DMS 273 treated with DMSO at 0.1 percent for 48 hours (cell line): ENCODE measurements at places on chromosomes 1 and 21.

DNA sequence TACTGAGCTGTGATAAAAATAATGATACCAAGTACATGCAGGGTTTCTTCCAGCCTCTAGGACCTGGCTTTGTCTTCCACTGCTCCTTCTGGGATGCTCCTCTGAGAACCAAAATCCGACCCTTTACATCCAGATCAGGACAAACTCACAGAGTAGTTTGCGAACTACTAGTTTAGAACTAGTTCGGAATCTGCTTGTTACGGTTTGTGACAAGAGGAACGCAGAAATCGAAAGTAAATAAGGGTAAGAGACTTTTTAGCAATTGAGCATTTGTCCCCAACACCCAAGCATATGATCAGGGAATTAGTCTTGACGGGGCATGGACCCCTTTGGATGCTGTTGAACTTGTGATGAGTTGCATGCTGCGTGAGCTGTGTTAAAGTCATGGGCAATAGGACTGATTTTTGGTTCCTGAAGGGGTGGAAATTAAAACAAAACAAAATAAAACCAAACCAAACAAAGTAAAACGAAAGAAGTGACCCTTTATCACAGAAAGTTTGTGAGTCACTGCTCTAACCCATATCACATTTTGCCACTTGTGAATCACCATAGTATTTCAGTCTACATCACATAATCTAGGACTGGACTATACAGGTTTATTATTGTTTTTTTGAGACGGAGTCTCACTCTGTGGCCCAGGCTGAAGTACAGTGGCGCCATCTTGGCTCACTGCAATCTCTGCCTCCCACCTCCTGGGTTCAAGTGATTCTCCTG lies 35.7 kb upstream of the ERRFI1 start:
- no peak for DNase-seq

- DNase-seq, result no peak
Observed at GRCh38 chr1:172870901-172871606, 179.7 kb downstream of the TNFSF18 start.

DNA sequence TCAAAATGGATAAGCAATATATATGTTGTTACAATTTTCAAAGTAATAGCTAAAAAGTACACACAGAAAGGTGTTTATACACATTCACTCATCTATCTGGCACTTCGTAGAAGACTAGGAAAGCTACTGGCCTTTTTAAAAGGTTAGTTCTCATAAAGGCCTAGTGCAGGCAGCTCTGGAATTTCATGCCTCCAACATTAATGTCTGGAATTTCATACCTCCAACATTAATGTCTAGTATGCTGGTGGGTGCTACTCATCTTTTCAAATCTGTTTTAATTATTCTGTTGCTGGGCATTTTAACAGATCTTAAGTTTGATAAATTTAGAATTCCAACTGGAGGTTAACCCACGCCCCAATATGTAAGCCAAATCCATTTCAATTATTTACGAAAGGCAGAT lies 124.2 kb downstream of the AKT3 start:
- DNase-seq, result no peak

DNA sequence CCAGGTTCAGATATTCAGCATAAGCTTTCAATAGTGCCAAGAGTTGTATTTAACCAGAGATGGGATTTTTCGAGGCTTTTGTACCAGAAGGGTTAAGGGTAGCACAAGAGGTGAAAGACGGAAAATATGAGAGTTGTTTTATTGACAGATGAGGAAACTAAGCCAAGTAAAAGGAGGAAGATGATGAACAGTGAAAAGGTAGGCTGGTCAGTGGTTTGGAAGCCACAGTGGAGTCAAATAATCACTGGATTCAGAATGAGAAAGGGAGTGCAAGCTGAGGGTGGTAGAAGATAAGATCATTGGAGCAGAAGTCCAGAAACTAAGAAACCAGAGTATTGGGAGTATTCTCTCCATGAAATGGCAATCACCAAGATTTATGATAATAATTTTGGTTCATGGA lies 45.7 kb downstream of the ANGPTL1 start:
- no peak for DNase-seq

DNA sequence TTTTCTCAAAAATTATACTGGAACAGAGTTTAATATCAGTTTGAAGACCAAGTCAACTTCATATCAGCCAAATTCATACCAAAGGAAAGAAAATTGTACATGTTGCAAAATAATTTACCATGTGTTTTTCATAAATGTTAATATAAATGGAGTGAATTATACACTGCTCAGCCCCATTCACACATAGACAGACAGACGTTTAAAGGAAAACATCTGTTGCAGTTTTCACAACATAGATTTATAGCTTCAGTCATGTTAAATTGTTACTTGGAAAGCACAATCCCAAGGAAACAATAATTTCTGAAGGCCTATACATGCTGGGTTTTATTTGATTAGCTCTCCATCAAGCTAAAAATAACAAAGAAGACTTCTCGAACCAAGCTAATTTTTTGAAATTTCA lies 27.8 kb upstream of the HYI start:
- DNase-seq, result no peak

GRCh38 chr1:16716691-16717335 lies 23.5 kb upstream of the RNU1-4 start:
- no peak for DNase-seq

DNA sequence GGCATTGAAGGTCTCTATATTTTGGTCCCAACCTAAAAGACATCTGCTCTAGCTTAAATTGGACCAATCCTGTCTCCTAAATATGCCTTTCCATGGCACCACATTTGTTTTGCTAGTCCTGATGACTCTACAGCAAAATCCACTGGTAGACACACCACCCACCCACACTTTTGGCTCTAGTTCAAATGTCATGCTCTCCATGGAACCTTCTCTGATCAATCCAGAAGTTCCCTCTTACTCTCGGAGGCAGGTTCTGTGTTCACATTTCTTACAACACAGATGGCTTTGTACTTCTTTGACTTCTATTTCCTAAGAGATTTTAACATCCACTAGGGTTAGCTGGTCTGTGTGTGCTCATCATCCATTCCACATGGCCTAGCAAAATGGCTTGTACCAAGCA lies 151.3 kb downstream of the APP start:
- DNase-seq, result no peak

DNA sequence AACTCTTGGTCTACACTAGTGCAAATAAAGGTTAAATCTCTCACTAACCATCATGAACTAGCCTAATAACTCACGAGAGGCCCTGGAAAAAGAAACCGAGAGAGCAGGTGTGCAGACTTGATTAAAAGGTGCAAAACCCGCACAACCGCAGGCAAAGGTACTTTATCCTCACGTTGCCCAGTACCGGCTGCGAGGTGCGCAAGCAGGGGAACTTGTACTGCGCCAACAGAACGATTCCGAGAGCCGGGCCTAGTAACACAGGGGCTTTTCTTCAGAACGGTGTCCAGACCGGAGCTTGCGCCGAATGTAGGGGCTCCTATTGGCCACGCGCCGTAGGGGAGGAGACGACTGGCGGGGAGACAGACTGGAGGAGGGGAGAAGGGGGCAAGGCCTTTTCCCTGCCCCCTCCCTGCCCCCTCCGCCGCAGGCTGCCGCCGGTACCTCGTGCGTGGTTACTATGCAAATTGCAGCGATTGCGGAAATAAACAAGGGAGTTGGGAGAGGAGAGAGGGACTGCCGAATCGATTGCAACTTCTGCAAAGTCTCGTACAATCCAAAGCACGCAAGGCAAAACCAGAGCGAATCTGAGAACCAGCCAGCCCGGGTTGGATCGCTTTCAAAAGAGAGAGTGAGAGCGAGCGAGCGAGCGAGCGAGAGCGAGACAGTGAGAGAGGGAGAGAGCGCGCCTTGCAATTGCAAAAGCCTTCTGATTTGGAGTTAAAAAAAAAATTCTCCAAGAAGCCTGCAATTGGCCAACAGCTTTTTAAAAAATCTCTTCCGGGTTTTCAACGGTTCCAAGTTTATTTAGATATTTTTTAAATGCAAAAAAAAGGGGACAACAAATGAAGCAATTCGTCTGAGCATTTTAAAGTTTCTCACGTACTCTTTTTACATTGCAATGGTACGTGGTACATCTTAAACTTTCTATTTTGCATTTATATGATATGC lies 5.4 kb upstream of the NFIA start:
- peak; percentile 96 for DNase-seq

GRCh38 chr1:26145041-26145959 lies 13.6 kb upstream of the FAM110D start:
- DNase-seq, result peak; percentile 32

DNA sequence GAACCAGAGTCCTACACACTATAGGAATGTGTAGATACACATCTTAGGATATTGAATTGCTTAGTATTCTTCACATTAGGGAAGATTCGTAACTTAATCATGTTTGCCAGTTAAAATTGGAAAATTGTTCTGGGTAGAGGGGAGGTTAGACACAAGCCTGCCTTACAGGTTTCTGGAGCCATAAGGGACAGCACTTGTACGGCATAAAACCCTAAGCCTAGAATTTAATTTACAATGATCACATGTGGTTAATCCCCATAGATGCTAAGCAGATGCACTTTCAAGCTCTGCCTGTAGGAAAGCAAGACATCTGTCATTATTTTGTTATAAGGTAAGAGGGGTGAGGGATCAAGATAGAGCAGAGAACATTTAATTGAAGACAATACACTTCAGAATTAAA lies 820.7 kb downstream of the NCAM2 start:
- DNase-seq, result no peak

GRCh38 chr1:109503935-109504334 lies 5.6 kb downstream of the AMIGO1 start:
- DNase-seq, result no peak

DNA sequence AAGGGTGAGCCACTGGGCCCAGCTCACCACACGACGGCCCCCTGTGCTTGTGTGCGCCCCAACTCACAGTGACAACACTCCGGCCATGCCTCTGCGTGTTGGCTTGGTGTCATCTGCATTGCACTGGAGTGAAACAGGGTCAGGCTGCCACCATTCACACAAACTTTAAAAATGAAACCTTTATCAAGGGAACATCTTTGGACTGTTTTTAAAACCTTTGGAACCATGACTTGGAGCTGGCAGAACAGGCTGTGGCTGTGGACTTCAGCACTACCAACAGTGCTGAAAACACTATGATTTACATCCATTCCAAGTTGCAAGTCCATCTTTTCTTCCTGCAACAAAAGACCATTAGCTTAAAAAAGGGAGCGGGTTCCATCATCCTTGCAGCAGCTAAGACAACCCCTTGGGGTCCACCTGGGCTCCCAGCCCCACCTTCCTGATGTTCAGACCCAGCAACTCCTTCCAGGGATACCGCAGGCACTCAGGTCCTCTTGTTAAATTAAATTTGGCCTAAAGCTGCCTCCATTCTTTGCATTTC lies 25.6 kb downstream of the POFUT2 start:
- DNase-seq, result no peak

DNA sequence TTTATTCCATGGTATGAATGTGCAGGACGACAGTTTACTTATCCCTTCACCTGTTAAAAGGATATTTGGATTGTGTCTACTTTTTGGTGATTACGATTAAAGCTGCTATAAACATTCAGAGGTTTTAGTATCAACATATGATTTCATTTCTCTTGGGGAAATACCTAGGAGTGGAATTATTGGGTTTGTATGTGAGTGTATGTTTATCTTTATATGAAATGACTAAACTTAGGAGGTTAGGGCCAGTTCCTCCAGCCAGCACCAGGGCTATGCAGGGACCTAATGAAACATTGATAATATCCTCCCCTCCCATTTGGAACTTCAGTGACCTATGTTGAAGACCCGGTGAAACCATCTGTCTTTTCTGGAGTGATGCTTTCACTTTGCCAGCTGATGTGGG lies 13.8 kb downstream of the TMEM51 start:
- no peak for DNase-seq

DNA sequence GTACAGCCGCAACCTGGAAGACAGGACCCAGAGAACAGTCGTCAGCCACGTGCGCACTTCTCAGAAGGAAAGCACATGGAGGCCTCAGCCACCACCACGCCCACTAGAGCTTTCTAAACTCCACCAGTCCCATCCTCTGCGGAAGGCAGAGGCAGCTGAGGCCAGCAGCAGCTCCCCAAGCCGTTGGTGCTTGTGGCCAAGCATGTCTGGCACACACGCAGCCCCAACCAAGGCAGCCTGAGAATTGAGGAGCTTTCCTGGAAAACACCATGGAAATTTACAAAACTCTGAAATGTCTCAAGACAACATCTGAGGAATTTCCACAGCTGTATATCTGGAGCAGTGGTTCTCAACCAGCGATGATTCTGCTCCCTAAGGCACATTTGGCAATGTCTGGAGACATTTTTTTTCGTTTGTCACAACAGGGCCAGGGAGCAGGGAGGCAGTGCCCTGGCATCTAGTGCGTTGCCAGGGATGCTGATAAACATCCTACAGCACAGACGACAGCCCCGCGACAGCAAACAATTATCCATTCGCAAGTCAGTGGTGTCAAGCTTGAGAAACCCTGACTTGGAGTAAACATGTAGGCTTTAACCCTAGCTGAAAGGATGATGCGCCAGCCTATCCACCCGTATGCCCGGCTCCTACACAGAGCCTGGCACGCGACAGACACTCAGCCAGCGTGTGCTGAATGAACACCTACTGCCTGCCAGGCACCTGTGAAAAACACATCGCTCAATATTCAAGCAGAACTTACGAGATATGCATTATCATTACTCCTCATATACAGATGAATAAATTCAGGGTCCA lies 24.7 kb downstream of the NPHP4 start:
- DNase-seq, result no peak

GRCh38 chr1:90134175-90134955 lies 139.5 kb downstream of the ZNF326 start:
- peak; percentile 59 for DNase-seq

- no peak for DNase-seq
Observed at GRCh38 chr1:175563236-175563895, 180.0 kb downstream of the TNR start.

DNA sequence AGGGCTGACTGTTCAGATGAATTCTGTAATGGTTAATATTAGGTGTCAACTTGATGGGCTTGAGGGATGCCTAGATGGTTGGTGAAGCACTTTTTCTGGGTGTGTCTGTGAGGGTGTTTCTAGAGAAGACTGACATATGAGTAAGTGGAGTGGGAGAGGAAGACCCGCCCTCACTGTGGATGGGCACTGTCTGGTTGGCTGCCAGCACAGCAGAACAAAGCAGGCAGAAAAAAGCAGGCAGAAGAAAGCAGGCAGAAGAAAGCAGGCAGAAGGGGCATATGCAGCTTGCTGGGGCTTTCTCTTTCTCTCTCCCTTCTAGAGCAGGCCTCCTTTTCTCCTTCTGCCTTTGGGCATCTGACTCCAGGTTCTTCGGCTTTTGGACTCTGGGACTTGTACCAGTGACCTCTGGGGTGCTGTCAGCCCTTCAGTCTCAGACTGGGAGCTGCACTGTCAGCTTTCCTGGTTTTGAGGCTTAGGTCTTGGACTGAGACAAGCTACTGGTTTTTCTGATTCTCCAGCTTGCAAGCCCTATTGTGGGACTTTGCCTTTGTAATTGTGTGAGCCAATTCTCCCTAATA lies 42.9 kb upstream of the CD2 start:
- DNase-seq, result peak; percentile 42
